ENCODE measurements at places on chromosomes 2 and 18.

DNA sequence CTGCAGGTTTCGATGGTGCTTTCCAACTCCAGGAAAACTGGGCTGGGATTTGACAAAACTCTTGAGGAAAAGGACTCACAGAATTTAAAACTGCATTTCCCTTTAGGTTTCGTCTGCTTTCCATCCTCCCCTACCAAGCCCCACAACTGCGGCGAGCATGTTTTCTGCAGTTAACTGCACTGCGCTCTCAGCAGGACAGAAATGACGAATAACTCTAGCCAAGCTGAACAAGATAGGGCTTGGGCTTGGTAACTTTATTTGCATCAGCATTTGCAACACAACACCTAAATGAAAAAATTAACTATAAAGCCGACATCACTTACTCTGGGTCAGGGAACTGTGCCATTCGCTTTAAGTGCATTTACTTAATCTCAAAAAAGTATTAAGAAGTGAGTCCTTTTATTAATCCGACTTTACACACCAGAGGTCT, 669 bp upstream of the PIKFYVE start:
- DNase-seq = peak; percentile 63

- DNase-seq = no peak
These were observed 422.3 kb upstream of the CELF4 start for GRCh38 chr18:37987901-37988300.

DNA sequence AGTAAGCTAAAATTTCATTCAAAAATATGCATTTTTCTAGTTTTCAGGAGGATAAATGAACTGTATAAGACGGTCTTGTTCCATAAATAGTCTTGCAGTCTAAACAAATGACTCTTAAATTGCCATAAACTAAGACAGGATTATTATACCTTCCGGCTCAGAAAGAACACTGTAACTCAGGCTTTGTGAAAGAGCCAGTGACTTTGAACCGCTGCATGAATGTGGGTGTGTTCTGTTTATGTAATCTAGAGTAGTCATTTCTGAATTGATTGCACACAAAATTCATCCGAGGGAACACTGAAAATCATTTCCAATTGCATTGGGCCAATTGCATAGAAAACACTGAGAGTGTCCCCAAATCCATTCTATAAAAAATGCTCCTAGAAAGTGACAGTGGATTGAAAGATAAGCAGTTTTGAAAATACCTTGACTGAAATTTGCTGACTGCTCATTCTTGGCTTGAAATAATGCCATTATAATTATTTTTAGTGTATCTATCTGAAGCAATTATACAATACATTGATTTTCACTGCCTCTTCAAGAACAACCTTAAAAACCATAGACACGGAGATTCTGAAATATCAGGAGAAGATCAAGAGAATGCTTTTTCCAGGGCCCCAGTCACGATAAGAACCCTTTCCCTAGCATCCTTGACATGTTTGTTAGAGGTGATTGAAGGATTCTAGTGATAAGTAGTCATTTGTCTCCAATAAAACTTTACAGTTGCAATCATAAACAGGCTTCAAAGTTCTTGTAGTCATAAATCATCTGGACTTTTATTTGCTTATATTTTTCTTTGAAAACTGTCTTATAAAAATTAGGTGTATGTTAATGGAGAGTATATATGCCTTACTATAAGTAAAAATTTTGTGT, 55.4 kb downstream of the CNTNAP5 start:
- DNase-seq = no peak

DNA sequence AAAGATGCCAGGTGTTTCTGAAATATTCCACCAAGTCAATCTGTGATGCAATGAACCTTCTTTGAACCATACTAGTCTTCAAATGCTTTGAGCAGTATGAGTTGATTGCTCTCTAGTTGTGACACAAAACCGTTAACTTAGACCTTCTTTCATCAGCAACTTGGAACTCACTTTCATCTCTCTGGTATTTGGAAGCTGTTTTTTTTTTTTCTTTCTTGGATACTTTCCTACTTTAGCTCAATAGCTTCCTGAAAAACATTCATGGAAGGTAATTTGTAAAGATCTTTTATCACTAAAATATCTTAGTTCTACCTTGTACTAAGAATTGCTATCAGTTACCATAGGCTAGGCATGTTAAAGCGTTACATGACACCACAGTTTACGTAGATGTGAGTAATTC, 1071.9 kb upstream of the CHAC2 start:
- no peak for DNase-seq

DNA sequence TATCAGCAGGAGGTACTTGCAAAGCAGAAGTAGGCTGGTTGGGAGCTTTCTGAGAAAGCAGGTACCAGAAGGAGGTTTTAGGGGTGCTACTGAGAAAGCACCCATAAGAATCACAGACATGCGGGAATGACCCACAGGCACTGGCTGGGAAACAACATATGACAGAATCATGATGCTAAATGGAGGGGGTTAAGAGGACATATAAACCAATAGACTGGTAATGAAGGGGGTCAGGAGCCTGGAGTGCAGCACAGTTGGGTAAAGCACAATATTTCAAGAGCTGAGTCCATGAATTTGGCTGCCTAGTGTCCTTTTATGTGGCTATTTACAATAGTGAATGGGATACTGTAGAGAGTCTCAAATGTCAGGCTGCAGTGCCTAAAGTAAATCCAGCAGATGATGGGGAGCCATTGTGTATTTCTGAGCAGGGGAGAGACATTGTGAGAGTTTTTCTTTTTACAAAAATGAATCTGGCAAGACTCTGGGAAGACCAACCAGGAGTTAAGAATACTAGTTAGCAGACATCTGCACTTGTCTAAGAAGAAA, 27.6 kb upstream of the GMCL1 start:
- DNase-seq = no peak

GRCh38 chr2:52934323-52934898, 833.2 kb upstream of the CHAC2 start:
- no peak for DNase-seq

- DNase-seq = no peak
These were observed 98.1 kb upstream of the CERS6 start for GRCh38 chr2:168357797-168358472.

DNA sequence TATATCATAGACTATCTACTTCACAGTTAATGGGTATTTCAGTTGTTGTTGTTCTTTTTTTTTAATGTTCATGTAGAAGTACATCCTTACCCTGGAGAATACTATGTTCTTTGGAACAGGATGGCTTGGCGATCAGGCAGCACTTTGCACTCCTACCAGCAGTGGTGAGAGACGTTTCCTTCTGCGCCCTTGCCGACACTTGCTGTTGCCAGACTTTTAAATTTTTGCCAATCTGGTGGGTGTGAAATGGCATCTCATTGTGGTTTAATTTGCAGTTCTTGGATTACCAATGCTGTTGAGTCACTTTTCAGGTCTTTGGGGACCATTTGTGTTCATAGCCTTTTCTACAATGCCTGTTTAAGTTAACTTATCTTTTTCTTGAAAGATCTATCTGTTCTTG, 197.3 kb downstream of the SH3RF3 start:
- DNase-seq = no peak
